Nucleus accumbens (tissue), 56 donors: ENCODE measurements at places on chromosomes 5 and 9.

DNA sequence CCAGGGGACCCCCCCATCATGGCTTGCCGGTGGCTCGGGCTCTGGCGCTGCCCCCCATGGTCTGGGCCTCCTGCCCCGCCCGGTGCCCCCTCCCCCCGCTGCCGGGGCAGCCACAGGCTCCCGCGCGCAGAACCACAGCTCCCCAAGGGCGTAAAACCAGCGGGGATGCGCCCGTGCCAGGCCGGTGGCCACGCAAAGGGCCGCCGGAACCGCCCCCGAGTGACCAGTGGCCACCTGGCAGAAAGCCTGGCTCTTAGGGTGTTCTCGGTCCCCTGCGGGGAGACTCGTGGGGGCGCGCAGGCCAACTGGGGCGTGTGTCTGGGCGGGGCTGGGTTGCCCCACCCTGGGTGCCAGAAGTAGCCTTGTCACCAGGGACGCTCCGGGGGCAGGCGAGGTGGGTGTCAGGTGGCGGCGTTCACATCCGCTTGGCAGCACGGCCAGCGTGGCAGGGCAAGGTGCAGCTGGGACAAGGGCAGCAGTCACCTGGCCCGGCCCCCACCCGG lies 515 bp upstream of the AGPAT2 start:
- DNase-seq: no peak

GRCh38 chr9:38311382-38312270 lies 80.9 kb upstream of the ALDH1B1 start:
- no peak for DNase-seq

- no peak for DNase-seq
Observed at GRCh38 chr5:129639331-129639730, 108.6 kb upstream of the MINAR2 start.

- DNase-seq: no peak
Observed at GRCh38 chr5:76544268-76544926, 78.8 kb downstream of the F2RL2 start.

- DNase-seq: no peak
Observed at GRCh38 chr9:130189840-130190239, 17.6 kb downstream of the NCS1 start.

DNA sequence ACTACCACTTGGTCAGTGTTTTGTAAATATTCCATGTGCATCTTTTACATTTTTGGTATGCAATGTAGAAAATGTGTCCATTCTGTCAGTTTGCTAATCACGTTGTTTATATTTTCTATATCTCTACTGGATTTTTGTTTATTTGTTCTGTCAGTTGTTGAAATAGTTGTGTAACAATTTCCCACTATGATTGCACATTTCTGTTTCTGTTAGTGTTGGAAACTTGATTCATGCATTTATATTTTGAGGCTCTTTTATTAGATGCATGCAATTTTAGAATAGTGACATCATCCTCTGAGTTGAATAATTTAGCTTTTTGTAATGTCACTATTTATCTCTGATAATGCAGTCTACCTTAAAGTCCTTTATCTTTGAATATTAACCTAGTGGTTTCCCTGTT lies 25.8 kb upstream of the LECT2 start:
- no peak for DNase-seq

- DNase-seq: no peak
Observed at GRCh38 chr5:15014809-15015208, 143.2 kb upstream of the ANKH start.

- no peak for DNase-seq
Observed at GRCh38 chr9:36138901-36139300, 2.4 kb downstream of the GLIPR2 start.

DNA sequence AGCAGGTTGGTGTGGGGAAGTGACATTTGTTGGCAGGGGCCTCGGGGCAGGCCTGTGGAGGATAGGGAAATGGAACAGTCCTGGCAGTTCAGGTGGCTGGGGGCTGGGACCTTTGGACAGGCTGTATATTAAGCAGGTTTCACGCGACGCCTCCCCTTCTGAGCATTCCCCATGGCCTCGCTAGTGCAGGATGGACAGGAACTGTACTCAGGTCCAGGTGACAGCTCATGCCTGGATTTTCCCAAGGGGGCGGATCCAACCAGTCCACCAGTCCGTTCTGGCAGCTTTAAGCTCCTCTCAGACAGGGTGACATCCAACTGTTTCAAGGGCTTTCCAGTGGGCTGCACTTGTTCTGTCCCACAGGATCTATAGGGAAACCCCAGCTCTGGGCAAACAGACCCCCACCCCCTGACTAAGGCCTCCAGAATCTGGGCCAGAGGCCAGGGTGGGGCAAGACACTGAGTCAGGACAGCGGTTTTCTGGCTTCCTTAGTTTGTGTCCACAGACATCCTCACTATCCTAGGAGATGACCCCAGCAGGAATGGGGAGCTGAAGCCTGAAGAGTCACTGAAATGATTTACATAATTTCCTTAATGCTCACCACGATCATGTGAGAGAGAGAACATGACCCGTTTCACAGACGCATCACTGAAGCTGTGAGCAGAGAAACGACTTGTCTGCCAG lies 20.9 kb downstream of the CSF2 start:
- DNase-seq: no peak
